ENCODE measurements at places on chromosomes 13 and 19.

- DNase-seq: no peak
Measured at GRCh38 chr13:106593132-106593531, 25.2 kb upstream of the ARGLU1 start.

DNA sequence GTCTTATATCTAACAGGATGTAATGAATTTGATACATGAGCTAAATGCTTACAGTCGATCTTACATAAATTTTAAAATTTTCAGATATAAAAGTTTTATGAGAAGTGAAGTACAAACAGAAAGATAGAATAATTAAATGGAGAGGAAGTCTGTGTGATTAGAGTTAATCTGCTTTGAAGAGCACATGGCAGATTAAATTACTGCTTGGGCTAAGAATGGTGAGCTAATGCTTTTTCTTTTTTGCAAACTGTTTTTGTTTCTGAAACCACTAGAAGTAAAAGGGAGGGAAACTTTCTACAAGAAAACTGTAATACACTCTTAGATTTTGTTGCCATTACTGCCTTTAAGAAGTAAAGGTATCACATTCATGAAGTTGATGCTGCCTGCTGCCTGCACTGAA is 96.3 kb upstream of the SPRY2 start:
- DNase-seq: no peak

- no peak for DNase-seq
Measured at GRCh38 chr13:25847635-25848626, 203.9 kb downstream of the SHISA2 start.

DNA sequence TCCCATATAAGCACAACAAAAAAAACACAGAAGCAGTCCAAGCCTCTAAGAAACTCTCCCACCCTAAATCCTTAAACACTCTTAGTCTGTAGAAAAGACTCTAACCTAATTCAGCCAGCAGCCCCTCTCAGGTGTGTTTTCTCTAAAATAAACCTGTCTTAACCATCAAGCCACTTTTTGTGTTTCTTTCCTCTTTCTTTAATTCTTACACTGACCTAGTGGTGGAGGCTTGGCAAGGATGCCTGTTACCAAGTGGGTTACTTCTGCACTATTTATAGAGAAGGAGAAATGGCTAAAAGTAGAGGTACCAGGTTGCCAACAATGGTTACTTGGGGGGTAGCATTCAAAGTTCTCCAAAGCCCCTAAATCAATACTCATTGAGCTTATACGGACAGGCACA is 43.7 kb downstream of the ZNF333 start:
- no peak for DNase-seq

GRCh38 chr13:23554000-23554399 is 16.2 kb upstream of the TNFRSF19 start:
- DNase-seq: no peak

DNA sequence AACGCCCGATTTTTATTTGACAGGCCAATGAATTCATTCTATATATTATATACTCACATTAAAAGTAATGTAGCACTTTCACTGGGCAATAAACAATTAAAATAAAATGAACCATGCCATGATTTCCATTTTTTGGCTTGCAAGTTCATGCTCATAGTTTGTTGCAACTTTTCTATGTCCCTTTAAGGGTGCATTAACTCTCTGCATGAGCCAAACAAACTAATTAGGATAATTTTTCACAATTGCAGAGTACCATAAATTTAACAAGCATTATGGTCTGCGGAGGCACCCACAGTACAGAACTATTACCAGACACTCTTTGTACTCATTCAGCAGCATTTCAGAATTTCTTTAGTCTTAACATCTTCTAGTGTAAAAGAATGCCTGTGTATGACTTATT is 1.4 kb downstream of the LHFPL6 start:
- no peak for DNase-seq

DNA sequence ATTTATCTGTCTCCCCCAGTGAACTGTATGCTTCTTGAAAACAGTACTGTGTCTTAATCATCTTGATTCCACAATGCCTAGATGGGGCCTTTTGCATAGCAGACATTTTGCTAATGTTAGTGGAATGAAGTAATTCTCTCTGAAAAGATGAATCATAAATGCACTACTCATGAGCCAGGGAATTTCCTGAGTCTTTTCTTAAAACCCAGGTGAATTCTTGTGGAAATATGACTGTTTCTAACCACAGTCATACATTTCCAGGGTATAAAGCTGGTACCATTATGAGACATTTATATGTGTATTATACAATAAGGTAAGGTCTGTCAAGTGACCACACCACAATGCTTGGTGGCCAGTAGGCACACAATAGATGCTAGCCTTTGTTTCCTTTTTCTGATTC is 5.5 kb upstream of the KCTD4 start:
- DNase-seq: peak; percentile 70

DNA sequence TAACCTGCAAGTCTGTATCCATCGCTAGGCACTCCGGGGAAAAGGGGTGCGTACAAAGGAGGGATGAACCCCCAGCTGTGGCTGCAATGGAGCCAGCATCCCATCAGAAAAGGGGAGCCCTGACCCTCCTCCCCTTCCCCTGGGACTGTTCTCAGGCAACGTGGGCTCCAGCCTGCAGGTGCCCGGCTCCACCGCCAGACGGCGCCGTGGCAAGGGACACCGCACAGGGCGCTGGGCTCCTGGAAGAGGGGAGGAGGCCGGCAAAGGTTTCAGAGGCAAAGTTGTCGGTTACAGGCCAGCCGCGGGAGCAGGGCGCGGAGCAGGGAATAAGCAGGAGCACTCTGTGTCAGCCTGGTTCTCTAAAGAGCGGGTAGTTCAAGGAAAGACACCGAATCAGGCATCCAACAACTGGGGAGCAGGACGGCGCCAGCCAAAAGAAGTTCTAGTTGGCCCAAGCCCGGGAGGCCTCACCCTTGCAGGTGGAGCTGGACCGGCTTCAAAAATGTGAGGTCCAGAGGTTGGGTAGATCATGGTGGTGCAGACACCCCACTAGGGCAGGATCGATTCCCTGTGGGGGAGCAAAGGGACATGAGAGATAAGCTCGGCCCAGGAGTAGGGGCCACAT is 53.0 kb upstream of the ATP12A start:
- DNase-seq: no peak

GRCh38 chr13:50627111-50627510 is 216.4 kb downstream of the DLEU7 start:
- DNase-seq: no peak

DNA sequence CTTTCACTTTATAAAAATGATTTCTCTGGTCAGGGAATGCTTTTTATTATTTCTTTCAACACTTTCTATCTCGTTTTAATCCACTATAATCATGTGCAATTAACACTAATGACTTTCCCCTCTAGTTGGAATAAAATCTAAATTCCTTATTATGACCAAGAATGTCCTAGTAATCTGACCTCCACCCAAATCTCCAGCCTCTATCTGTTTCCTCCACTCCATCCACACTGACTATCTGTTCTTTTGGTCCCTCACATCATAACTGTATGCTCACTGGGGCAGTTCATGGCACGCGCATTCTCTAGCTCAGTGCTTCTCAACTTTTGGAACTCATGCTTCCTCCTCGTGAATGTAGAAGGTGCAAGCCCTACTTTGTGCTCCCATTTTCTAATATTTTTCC is 244.7 kb downstream of the POSTN start:
- no peak for DNase-seq

GRCh38 chr19:6723738-6724137 is 3.3 kb upstream of the C3 start:
- no peak for DNase-seq

GRCh38 chr13:45333251-45333976 is 7.6 kb downstream of the TPT1 start:
- no peak for DNase-seq

GRCh38 chr13:27341616-27342015 is 71.0 kb downstream of the RASL11A start:
- no peak for DNase-seq

GRCh38 chr19:28449803-28450202 is 763.1 kb downstream of the UQCRFS1 start:
- no peak for DNase-seq

GRCh38 chr13:76222511-76222910 is 586.4 kb downstream of the LMO7 start:
- DNase-seq: no peak

DNA sequence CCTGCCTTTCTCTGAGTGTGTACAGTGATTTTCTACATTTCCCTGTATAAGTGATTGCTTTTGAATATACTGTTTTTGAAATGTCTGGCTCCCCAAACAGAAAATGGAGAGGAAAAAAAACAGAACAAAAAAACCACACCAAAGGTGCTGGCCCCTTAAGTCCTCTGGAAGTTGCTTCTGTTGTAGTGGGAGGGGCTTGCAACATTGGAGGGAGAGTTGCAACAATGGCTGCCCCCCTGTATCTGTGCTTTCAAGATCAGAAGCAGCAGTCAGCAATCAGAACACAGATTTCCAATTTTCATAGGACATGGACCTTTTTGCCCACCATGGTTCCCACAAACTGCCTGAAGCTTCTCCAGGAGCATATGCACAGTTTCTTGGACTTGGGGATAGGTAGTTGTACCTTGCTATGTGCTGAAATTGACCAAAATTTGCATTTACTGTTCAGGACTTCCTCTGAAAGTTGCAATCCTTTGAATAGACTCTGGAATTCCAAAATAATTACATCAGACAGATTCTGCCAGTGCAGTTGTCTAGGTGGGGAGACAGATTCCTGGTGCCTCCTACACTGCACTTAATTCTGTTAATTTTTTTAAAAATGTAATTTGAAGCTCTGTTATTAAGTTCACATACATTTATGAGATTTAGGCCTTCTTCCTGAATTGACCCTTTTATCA is 13.8 kb downstream of the BIVM start:
- DNase-seq: no peak

DNA sequence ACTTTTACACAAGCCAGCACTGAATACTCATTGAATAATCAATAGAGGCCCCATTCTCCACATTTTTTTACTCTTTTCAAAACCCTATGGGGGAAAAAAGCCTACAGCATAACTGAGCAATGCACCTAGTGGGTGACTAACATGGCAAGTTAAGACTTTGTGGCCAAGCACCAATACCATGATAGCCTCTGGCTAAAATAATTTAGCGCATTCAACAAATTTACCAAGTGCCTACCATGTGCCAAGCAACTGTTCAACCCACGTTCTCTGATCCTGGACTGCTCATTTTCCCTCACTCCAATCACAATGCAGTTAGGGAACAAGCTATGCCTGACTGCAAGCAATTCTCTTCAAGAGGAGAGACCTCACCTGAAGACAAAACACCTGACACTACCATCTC is 3.0 kb downstream of the ANKRD10 start:
- no peak for DNase-seq

GRCh38 chr13:71867131-71867814 is at the start of gene DACH1:
Gene DACH1 (minus strand): TSS chr13:71867204.
- peak; percentile 12 for DNase-seq

DNA sequence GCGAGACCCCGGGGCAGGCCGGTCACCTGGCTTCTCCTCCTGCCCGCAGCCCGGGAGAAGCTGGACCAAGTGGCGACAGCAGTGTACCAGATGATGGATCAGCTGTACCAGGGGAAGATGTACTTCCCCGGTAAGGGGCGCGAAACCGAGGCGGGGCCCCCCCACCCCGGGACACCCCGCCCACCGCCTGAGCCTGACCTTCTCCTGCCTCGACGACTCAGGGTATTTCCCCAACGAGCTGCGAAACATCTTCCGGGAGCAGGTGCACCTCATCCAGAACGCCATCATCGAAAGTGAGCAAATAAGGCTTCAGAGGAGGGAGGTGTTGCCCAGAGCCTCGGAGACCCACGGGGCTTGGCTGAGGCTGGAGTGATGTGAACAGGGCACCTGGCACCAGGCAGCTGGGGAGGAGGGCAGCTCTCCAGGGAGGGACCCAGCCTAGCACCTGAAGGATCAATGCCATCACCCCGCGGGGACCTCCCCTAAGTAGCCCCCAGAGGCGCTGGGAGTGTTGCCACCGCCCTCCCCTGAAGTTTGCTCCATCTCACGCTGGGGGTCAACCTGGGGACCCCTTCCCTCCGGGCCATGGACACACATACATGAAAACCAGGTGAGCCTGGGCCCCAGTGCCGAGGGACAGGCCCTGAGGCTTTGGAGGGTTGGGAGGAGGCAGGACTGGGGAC is 629 bp downstream of the IZUMO4 start:
- DNase-seq: peak; percentile 45

DNA sequence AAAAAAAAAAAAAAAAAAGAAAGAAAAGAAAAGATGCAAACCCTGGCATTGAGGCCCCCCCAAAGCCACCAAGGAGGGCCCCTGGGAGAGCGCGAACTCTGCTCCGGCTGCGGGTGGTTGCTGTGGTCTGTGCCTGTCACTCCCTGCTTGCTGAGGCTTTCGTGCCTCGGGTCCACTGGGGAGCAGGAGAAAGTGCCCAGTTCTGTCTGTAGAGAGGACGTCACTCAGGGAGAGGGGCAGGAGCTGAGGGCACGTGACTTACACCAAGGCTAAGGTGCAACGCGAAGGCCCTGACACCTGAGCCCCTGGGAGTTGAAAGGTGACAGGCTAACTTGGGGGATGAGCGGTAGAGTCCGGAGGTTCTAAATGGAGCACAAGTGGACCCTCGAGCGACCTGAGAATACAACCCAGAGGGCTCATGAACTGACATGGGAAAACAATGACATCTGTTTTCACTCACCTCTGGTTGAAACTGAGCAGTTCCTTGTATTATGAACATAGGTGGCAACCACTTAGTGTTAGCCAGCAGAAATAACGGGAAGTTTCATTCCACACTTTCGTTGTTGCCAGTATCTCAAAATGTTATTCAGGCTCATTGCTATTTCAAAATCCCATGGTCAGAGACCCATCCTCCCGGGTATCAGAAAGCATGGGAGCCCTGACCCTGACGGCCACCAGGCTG is 69.2 kb upstream of the TM9SF2 start:
- no peak for DNase-seq

DNA sequence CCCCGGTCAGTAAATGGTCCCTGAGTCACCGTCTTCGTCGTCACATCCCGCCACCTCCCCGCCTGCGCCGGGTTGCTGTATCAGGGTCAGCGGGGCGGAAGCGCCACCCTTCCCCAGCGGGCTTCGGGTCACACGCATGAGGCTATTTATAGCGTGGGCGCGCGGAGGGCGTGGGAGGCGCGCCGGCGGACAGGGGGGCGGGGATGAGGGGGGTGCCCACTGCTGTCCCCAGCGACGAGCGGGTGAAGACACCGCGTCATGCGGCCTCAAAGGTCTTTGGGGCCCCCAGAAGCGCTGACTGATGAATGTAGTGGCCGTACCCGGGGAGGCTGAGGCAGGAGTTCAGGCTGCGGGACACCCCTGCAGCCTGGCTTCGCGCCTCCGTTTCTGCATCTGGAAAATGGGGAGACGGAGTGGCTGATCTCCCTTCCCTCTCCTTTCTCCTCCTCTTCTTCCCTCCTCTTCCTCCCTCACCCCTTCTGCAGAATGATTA is 7.9 kb downstream of the UNC13A start:
- peak; percentile 39 for DNase-seq

Data from activated CD4-positive, alpha-beta T cell treated with anti-CD3 and anti-CD28 coated beads, Interleukin-2, amount 50 U/mL, for 16 hours (primary cell).